ENCODE measurements at places on chromosomes 2 and 18.

DNA sequence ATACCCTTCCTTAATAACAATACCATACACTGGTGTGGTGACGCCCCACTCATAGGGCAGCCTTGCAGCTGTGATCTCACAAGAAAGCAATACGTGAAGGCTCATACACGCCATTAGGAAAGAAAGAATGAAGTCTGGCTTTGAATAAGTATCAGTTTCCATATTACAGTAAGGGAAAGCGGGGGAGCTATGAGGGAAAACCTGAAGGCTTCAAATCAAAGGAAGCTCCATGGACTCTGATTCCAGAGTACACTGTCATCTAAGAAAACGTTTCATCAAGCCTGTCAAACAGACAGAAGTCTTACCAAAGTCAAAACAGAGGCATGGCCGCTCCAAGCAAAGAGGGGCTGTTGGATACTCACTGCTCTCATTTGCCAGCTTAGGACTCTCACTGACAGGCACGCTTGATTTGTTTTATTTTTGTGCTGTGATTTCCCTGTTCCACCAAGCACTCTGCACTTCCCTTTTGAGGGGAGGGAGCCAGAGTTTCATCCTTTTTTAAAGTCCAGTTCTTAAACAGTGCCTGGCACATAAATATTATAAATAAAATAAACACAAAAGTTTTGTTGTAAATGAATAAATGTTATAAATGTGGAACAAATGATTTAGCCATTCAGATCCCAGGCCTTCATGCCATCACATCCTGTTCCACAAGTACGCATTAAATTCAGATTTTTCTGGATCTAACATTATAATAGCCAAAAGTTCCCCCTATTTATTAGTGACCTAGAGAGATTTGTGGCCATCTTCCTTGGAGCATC, 221.2 kb downstream of the PIEZO2 start:
- peak; percentile 26 for DNase-seq

- no peak for DNase-seq
Observed at GRCh38 chr2:241514986-241515737, 6.8 kb upstream of the STK25 start.

- no peak for DNase-seq
Observed at GRCh38 chr2:38560092-38560491, 42.6 kb downstream of the HNRNPLL start.

DNA sequence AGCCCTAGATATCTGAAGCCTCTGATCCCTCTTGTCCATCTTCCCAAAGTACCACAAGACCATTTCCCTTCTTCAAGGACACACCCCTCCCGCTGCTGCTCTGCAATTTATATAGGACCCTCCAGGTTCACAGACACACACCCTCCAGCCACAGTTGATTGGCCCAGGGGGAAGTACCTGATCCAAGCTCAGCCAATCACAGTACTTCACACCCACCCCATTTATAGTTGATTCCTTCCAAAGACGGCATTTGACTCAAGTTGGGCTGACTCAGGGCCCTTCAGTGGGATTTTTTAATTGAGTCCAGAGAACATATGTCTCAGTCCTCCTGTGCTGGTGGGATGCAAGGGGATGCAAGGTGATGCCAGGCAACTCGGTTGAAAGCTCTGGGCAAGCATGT, 59.2 kb downstream of the GYPC start:
- DNase-seq = no peak

DNA sequence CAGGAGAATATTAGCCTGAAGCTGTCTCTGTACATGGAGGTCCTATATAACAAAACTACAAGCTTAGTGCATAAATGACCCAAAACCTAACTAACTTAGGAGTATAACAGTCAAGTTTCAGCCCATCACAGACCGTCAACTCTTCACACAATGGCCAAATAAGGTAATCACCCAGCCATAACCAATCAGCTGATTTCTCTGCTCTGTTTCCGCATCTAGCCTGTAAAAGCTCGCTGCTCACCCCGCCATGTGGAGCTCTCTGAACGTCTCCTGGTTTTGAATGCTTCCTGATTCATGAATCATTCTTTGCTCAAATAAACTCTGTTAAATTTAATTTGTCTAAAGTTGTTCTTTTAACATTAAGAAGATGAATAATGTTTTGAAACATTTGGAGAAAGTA, 593.6 kb downstream of the TMX3 start:
- no peak for DNase-seq

GRCh38 chr2:215498431-215498830, 62.6 kb upstream of the FN1 start:
- peak; percentile 65 for DNase-seq

DNA sequence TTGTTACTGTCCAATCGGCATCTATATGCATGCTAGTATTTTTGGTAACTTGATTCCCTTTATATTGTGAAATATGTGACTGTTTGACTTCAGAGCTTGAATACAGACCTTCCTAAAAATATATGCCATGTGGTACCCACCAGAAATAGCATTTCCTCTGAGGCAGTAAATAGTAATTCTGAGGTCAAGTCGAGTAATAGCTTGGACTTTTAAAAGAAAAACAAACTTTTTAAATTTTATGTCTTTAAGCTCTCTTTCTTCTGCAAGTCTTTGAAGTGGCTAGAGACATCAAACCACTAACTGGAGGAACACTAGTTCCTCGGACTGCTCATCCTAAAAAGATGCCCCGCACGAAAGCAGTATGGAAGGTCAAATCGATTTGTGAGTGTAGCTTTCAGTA, 396.8 kb upstream of the SLC14A2 start:
- no peak for DNase-seq

DNA sequence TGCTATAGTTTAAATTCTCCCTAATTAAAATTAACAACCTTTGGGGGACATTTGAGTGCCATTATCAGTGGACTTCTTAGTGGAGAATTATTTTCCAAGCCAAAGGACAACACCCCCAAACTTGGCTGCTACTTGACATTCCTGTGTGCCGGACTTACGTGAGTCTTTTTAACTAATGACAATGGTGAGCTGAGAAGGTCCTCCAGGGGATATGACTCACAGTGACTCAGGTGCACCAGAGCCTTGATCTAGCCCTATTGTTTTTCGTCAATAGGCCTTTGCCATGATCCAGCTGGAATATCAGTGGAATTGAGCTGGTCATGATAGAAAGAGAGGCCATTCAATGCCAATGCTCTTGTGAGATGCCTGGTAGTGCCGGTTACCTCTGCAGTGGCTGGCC, 118.1 kb upstream of the CXCR4 start:
- DNase-seq = peak; percentile 70

DNA sequence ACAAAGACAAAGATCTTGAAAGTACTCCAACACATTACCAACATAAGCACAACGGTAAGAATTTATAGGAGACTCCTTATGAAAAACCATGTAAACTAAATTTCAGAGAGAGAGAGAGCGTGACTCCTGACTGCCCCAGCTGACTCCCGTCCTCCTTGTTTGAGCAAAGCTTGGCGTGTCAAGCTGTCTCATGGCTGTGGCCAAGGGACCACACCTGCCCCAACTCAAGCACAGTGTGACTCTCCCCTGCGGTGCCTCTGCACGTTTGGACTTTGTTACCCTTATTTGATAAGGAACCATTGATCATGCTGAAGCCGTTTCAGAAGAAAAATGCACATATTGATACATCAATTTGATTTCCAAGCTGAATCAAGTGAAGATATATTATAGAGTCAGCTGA, 124.8 kb downstream of the COL6A3 start:
- no peak for DNase-seq

- peak; percentile 8 for DNase-seq
Observed at GRCh38 chr2:135743860-135744259, 2.2 kb downstream of the UBXN4 start.

GRCh38 chr18:49162226-49162864, 211.6 kb upstream of the SMAD7 start:
- no peak for DNase-seq

GRCh38 chr2:71849607-71850305, 297.9 kb downstream of the CYP26B1 start:
- DNase-seq = no peak

- DNase-seq = no peak
Observed at GRCh38 chr2:200193331-200193730, 113.2 kb upstream of the SPATS2L start.

- DNase-seq = no peak
Observed at GRCh38 chr2:201183365-201183727, 405 bp downstream of the CASP10 start.

DNA sequence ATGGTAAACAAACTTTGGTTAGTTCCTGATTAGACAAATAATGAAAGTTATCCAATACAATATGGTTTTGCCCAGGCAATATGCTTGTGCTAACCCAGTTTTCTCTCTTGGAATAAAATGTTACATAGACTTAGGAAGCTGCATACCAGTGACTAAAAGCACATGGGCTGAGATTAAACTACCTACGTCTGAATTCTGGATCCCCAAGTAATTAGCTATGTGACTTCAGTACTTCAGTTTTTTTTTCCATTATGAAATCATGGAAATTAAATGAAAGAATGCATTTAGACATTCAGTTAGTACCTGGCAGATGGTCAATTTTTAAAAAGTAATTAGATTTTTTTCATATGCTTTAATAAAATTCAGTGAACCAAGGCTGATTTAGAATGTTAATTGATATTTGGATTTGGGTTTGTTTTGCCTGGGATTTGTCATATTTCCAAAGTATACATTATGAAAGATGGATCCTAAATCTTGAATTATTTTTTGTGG, 213.9 kb downstream of the PTH2R start:
- no peak for DNase-seq

DNA sequence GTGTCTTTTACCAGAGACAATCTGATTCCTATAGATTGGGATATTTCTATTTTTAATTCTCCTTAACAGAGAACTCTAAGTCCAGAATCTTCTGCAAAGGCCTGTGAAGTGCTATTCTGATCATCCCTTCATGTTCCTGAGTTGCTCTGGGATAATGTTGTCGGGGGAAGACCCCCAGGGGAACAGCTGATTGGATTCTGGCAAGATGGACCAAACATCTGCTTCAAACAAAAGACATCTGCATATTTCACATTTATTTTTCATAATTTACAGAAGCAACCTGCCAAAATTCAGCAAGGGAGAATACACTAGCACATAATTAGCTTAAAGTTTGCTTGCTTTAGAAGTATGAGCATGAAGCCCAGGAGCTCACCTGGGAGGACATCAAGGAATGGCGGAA, 116.0 kb upstream of the ETAA1 start:
- DNase-seq = no peak

GRCh38 chr2:144405982-144406788, 113.7 kb downstream of the ZEB2 start:
- no peak for DNase-seq

- no peak for DNase-seq
Observed at GRCh38 chr18:25819746-25820363, 270.6 kb downstream of the SS18 start.

DNA sequence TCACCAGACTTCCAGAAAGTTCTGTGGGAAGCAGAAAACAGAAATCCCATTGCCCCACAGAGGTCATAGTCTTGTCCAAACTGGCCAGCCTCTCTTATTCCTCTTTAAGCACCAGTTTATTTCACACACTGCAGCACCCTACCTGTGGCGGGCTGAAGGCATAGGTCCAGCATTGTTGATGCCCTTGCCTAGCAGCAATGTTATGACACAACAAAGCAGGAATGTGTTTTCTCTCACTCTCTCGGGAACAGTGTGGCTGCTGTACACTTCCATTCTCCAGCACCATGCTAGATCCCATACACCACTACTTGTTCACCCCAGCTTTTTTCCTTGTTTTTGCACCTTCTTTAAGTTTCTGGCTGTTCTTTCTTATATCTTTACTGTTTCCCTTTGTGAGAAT, 181.6 kb downstream of the DNAH6 start:
- DNase-seq = no peak

DNA sequence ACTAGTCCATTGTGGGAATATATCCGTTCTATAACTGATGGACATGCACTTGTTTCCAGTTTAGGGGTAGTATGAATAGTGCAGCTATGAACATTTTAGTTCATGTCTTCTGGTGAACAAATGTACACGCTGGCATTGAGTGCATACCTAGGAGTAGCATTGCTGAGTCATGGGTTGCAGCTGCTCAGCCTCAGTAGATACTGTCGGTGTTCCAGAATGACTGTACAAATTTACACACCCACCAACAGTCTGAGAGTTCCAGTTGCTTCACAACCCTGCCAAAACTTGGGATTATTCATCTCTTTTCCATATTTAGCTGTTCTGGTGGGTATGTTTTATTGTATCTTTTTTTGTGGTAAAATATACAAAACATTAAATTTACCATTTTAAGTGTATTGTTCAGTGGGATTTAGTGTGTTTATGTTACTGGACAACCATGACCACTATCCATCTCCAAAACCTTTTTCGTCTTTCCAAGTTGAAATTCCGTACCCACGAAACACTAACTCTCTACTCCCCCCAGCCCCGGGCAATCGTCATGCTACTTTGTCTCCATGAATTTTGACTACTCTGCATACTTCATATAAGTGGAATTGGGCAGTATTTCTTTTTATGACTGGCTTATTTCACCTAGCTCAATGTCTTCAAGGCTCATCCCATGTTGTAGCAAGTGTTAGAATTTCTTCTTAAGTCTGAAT, 281.0 kb downstream of the PRKCE start:
- DNase-seq = peak; percentile 36

All from astrocyte of the spinal cord (primary cell).